ENCODE measurements at places on chromosomes 13 and 19. TPM values are rescaled to one million over a fixed set of nuclear protein-coding genes. Genes with fewer than 3 reads are reported as not detected.

GRCh38 chr13:113638806-113639205 is 19.2 kb downstream of the ATP4B start:
- no peak for DNase-seq
- H3K27me3 ChIP-seq = no peaks in the 10 kb centered on the region
- no peaks in the 10 kb centered on the region for H3K4me1 ChIP-seq
- H3K4me3 ChIP-seq = no peak overlapping the region

- H3K27ac ChIP-seq = no peak overlapping the region
- no peaks in the 10 kb centered on the region for H3K4me1 ChIP-seq
- H3K4me3 ChIP-seq = no peak overlapping the region
- H3K27me3 ChIP-seq = no peaks in the 10 kb centered on the region
- no peak for DNase-seq
Observed at GRCh38 chr13:82976499-82976898, 905.8 kb downstream of the SLITRK1 start.

- no peak overlapping the region for H3K27ac ChIP-seq
- H3K4me1 ChIP-seq = no peaks in the 10 kb centered on the region
- no peak overlapping the region for H3K4me3 ChIP-seq
- H3K36me3 ChIP-seq = no peaks in the 10 kb centered on the region
- no peak for DNase-seq
Observed at GRCh38 chr13:84571264-84571663, 689.0 kb upstream of the SLITRK1 start.

- no peaks in the 10 kb centered on the region for H3K36me3 ChIP-seq
- H3K27ac ChIP-seq = no peak overlapping the region
- no peaks in the 10 kb centered on the region for H3K27me3 ChIP-seq
- peaks cover 10% of the 10 kb centered on the region for H3K4me1 ChIP-seq
- no peak overlapping the region for H3K4me3 ChIP-seq
Observed at GRCh38 chr19:11324079-11324661, 15.3 kb downstream of the RAB3D start.

DNA sequence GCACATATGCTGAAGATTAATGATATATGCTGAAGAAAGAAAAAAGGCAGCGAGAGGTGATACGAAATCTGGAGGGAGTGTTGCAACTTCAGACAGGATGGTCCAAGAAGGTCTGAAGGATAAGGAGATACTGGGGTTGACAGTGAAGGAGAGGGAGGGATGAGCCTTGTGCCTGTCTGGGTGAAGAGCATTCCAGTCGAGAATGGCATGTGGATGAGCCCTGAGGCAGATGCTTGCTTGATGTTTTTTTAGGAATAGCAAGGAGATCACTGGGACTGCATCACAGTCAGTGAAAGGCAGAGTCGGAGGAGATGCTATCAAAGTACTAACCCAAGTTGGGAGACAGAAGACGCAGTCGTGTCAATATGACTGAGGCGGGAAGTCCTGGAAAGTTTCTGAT is 13.3 kb upstream of the LAIR2 start:
- H3K27me3 ChIP-seq = no peaks in the 10 kb centered on the region
- no peak overlapping the region for H3K27ac ChIP-seq
- DNase-seq = no peak
- H3K36me3 ChIP-seq = no peaks in the 10 kb centered on the region

DNA sequence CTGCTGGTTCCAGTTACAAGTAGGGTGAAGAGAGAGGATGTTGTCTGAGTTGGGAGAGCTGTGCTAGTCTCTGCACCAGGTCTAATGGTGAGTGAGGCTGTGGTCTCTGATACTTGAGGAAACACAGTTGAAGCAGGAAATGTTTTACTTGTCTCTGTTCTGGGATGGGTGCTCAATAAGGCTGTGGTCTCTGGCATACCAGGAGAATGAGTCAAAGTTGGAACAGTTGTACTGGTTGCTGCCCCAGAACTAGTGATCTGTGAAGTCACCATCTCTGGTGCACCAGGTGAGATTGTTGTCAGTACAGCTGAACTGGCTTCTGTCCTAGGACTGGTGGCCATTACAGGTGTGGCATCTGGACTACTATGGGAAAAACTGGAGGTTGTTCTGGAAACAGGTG is 74.7 kb downstream of the MUC16 start:
- no peaks in the 10 kb centered on the region for H3K27me3 ChIP-seq
- no peak overlapping the region for H3K27ac ChIP-seq
- H3K4me3 ChIP-seq = no peak overlapping the region
- H3K36me3 ChIP-seq = no peaks in the 10 kb centered on the region

GRCh38 chr13:64371045-64371444 is 2859.1 kb downstream of the PCDH9 start:
- no peaks in the 10 kb centered on the region for H3K36me3 ChIP-seq
- no peaks in the 10 kb centered on the region for H3K27me3 ChIP-seq
- no peaks in the 10 kb centered on the region for H3K4me1 ChIP-seq
- no peak overlapping the region for H3K4me3 ChIP-seq

DNA sequence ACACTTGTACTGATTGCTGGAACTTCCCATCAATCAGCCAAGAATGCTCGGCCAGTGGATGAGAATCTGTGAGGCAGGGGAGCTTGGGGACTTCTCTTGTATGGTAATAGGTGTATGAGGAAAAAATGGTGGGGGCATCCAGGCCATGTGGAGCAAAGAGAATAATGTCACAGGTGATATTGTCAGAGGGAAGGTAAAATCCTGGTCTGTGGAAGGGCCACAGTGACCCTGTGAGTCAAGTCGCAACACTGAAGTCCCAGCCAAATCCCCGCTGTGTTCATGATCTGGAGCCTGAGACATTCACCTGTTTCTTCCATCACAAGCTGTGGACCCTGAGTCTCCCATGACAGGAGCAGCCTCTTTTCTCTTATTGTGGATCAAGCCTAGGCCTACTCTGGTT is 8.1 kb downstream of the PSG7 start:
- H3K4me1 ChIP-seq = no peaks in the 10 kb centered on the region
- no peak for DNase-seq
- H3K36me3 ChIP-seq = no peaks in the 10 kb centered on the region
- no peaks in the 10 kb centered on the region for H3K27me3 ChIP-seq
- H3K4me3 ChIP-seq = no peak overlapping the region

- H3K4me1 ChIP-seq = peaks cover 1% of the 10 kb centered on the region
- no peak for DNase-seq
- no peaks in the 10 kb centered on the region for H3K36me3 ChIP-seq
- no peak overlapping the region for H3K4me3 ChIP-seq
- no peak overlapping the region for H3K27ac ChIP-seq
Observed at GRCh38 chr13:38566519-38566918, 120.4 kb upstream of the FREM2 start.

GRCh38 chr13:114065141-114065925 is 67.1 kb downstream of the RASA3 start:
- peak overlapping the region; percentile 99 for H3K27ac ChIP-seq
- peak; percentile 91 for DNase-seq
- H3K4me1 ChIP-seq = peaks cover 22% of the 10 kb centered on the region
- H3K4me3 ChIP-seq = peak overlapping the region; percentile 38
- no peaks in the 10 kb centered on the region for H3K27me3 ChIP-seq
- no peaks in the 10 kb centered on the region for H3K36me3 ChIP-seq

DNA sequence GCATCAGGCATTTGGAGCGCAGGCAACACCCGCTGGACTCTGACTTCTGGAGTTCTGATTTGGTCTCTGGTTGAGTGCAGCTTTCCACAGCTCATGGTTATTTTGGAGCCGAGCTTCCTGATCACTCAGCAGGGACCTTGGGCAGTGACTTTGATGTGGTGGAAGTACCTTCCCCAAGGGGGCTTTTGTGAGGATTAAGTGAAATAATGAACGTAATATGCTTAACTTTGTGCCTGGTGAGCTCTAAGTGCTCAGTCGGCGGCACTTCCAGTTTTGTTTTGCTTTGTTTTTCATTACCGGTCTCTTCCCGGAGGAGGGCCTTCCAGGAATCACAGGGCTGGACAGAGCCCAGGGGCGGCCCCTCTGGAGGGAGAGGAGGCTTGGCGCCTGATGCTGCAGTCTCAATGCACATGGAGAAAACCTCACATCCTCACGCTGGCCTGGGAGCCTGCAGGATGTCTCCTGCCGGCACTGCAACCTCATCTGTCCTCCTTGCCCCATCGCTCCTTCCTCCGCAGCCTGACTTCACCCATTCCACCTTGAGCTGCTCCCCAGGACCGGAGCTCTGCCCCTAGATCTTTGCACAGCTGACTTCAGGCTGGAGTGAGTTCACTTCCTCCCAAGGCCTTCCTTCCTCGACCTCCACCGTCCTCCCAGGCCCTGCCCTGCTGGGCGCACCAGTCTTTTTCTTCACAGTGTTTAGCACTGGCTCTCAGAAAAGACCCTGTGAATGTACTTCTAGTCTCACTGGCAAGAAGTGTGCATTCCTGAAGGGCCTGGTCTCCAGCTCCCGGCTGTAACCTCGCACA is 1.5 kb downstream of the PLEKHF1 start:
- peak; percentile 75 for DNase-seq
- no peaks in the 10 kb centered on the region for H3K36me3 ChIP-seq
- peak overlapping the region; percentile 91 for H3K4me3 ChIP-seq
- peaks cover 9% of the 10 kb centered on the region for H3K4me1 ChIP-seq

The TMEM86B gene
- 3.5 TPM for total RNA-seq

The OR7A5 gene
- not detected for total RNA-seq

The MED16 gene
- 33.1 TPM for total RNA-seq

The UBE2L5 gene
- not detected for total RNA-seq

The CEACAM20 gene
- total RNA-seq = 0.60 TPM

The ATF5 gene
- total RNA-seq = 12.0 TPM

The B3GNT8 gene
- 0.51 TPM for total RNA-seq

The PCCA gene
- 55.2 TPM for total RNA-seq

The NBEA gene
- total RNA-seq = 16.0 TPM

The CPT1C gene
- 4.6 TPM for total RNA-seq

The CDX2 gene
- 0.26 TPM for total RNA-seq

Measured in ovary (tissue), 10 donors.